CD4-positive, alpha-beta T cell treated with Interleukin-6 for 4 hours (primary cell): ENCODE measurements at places on chromosomes 12 and 14.

GRCh38 chr12:105399428-105400081 is 69.1 kb downstream of the C12orf75 start:
- no peak for DNase-seq

DNA sequence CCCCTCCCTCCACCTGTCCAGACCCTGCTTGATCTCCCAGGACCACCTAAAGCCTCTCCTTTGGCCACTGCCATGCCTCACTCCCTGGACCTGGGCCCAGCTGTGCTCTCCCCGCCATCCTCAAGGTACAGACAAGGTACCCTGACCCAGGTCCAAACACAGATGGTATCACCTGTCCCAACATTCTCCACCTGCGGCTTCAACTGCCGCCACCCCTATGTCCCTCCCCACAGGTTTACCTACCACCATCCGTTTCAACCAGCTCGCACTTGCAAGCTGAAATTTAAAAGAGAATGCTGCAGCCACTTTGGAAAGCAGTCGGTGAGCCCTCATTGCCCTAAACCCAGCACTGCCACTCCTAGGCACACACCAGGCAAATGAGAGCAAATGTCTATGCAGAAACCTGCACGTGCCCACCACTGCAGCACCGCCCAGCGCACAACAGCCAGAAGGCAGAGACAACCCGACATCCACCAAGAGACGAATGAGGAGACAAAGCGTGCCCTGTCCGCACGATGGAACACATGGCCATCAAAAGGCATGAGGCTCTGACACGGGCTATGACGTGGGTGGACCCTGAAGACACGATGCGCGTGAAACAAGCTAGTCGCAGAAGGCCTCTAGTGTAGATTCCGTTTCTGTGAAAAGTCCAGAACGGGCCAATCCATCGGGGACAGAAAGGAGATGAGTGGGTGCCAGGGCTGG is 71.0 kb downstream of the RFLNA start:
- DNase-seq = no peak

- no peak for DNase-seq
Observed at GRCh38 chr14:105581551-105582341, 55.4 kb downstream of the TMEM121 start.

DNA sequence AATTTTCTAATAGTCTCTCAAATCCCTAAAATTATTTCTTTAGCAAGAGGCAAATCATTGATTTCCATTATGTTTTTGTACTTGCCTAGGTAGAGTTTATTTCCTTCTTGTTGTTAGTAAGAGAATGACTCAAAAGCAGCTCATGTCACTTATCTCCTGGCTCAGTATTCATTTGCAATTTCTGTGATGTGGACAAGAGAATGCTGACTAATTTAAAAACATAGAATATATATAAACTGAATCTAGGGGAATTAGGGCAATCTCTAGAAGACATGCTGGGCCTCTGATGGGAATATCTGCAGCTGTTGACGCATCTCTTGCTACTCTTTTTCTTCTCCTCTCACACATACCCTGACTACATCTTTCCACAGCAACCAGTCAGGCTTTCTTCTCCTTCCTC is 130.8 kb upstream of the PRKD1 start:
- no peak for DNase-seq

DNA sequence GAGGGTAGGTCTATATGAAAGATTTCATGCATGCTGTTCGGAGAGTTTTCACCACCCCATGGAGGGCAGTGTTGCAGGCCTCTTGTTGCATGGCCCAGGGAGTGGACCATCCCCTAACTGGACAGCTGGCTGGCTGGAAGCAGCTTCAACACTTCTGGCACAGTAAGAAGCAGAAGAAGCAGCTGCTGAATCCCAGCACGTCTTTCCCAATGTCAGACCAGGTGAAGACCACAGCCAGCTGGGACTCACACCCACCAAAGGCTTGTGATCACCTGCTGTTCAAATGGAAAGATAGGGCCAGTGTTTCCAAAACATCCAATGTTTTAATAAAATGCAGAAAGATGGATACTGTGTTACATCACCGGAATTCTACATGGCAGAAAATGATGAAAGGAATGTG is 1423.6 kb downstream of the AACS start:
- DNase-seq = no peak

- peak; percentile 53 for DNase-seq
Observed at GRCh38 chr12:26845057-26845666, 12.2 kb upstream of the ITPR2 start.

- no peak for DNase-seq
Observed at GRCh38 chr12:57234571-57235016, 5.1 kb downstream of the SHMT2 start.

DNA sequence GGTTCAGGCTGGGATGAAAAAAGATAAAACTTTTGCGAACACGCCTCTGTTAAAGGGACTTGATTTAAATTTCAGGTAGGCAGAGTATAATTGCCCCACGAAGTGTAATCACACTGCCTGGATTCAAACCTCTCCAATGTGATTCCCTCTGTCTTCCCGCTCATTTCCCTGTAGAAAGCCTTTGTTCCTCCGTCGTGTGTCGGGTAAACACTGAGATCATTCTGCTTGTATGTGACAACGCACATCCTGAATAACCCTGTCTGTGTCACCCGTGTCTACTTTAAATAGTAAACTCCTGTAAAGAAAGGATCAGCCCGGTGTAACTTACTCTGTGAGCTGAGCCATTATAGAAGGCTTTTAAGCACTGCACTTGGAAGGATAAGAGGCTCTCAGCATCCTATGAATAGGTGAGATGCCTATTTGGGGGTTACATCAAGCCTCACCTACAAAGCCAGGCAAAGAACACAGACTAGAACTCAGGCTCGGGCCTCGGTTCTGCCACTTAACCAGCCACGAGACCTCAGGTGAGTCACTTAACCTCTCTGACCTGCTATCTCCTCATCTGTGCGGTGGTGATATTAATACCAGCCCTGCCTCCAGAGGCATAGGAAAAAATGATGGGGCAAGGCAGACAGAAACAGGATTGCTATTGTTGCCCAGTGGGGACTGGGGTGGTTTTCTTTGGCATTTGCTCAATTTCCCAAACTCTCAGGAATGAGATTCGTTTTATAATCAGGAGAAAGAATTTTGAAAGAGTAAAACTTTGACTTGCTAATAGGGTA is 74.2 kb downstream of the RBM19 start:
- no peak for DNase-seq

DNA sequence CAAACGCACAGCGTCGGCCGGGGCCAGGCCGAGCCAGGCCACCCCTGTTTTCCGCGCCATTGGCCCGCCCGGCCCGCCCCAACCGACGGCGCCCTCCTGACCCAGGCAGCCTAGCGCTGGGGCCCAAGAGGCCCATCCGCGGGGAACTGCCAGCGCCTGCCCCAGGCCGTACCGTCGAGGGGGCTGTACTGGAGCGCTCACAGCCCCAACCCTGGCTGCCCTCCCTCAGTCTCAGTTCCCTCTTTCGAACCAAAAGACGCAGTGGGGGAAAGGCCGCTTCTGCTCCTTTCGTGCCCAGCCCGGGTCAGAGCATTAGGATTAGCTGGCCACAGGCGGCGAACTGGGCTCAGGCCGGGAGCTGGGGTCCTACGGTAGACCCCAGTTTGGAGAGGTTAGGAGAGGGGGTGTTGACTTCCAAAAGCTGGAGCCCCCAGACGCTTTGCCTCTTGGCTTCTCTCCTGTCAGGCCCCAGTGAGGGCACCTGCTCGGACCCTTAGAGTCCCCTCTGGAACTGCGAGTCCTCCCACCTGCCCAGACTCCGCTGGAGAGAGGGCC is 1.9 kb downstream of the NKX2-1 start:
- no peak for DNase-seq

GRCh38 chr12:75509621-75510020 is 1.8 kb downstream of the KRR1 start:
- no peak for DNase-seq

GRCh38 chr12:132492522-132492921 is 2.6 kb downstream of the FBRSL1 start:
- DNase-seq = no peak

DNA sequence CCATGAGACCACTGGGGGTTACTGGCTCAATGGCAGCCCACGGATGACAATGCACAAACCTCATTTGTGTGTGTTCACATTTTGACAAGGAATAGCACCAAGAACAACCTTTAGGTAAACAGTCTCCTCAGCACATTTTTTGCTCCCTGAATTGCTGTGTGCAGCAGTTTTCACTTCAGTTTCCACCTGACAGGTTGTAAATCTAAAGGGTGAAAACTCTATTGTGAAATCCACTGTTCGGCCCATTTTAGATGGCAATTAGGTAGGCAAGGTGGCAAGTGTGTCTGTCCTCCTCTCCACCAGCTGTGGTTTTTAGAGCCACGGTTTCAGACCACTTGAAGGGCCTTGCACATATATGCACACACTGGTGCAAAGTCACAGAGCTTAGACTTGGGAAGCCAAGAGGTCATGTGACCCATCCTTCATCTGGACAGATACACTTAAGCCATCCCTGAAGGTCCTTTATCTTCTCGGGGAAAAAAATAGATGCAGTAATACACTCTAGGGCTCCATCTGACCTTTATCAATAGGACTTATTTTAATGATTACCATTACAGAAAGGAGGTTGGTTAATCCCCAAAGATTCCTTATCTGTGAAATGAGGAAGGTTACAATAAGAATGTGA is 23.2 kb downstream of the HAL start:
- DNase-seq = no peak

DNA sequence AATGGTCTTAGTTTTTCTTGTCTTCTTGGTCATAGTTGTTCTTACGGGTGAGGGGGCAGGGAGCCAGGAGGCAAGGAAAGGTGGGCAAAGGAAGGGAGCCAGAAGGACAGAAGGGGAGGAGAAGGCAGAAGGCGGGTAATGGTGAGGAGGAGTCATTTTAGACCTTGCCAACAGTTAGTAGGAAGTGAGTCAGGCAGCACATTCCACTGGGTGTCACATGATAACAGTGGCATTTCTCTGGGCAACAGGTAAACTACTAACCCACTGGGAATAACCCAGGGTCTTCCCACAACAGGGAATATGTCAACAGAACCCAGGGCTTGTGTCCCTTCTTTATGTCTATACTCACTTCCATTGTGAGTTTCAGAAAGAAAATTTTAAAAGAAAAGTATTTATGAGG is 127.6 kb downstream of the SLC8A3 start:
- DNase-seq = no peak

GRCh38 chr12:53824001-53824712 is 72.4 kb upstream of the CISTR start:
- no peak for DNase-seq

DNA sequence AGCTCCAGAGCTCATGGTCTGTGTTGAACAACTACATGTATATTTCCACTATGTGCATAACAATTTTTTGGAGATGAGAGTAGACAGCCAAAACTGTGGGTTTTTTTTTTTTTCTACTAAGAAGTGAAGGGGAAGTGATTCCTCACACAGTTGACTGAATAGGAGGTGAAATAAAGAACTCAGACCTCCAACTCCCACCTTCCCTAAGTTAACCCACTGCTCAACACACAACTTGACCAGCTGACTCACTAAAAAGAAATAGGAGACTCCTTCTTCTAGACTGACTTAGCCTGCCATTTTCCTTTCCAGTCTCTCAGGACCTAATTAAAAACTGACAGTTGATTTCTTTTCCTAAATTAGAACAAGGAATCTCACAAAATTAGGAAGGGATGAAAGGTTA is 1.7 kb downstream of the M6PR start:
- DNase-seq = no peak
